ENCODE measurements at places on chromosomes 5 and 9.
A peak's percentile ranks its signal among the peaks of the same experiment; 100 is the strongest.

DNA sequence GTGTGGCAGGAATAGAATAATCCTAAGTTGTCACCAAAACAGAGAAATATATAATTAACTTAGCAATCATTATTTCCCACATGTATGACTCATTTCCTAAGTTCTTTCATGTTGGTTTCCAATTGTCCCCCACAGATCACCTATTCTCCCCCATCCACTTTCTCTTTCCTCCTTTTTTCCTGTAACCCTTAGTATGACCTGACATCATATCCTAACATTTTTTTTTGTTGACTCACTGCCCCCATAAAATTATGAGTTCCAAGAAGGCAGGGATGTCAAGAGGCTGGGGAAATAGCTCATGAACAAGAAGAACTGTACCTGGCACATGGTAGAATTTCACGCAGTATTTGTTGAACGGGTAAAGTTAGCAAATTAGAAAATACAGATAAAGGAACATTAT, 186.7 kb downstream of the DCP2 start:
- DNase-seq: no peak

DNA sequence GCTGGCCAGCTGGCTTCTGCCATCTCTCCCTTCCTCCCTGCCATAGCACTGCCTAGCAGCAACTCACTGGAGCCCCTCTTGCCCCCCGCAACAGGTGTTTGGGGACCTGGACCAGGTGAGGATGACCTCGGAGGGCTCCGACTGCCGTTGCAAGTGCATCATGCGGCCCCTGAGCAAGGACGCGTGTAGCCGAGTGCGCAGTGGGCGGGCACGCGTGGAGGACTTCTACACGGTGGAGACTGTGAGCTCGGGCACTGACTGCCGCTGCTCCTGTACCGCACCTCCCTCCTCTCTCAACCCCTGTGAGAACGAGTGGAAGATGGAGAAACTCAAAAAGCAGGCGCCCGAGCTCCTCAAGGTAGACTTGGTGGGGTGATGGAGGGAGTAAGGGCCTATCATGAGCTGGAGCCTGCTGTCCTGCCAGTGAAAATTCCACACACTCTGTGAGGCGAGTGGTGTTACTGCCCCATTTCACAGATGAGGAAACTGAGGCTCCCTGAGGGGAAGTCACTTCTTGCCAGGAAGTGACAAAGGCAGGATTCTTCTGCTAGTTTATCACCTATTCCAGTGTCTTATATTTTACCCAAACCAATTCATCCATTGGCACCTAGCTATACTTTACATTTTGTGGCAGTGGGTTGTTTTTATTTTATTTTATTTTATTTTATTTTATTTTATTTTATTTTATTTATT, 10.1 kb downstream of the OLFML2A start:
- DNase-seq: no peak

DNA sequence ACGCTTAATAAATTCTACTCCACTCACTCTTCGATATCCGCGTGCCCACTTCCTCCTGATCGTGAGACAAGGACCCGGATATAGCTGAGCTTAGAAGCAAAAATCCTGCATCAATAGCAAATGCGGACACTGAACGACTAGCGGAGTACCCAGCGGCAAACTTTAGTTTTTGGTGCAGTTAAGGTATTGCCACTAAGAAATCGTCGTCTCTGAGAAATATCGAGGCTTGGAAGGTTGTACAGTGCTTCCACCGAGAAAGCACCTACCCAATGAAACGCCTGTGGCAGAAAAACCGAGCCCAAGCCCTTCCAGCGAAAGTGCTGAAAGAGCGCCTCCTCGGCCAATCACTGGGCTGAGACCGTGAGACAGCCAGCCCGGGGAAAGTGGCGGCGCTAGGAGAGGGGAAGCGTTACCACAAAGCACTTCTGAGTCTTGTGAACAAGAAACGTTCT, 32.2 kb downstream of the ANXA2R start:
- DNase-seq: peak; percentile 96

DNA sequence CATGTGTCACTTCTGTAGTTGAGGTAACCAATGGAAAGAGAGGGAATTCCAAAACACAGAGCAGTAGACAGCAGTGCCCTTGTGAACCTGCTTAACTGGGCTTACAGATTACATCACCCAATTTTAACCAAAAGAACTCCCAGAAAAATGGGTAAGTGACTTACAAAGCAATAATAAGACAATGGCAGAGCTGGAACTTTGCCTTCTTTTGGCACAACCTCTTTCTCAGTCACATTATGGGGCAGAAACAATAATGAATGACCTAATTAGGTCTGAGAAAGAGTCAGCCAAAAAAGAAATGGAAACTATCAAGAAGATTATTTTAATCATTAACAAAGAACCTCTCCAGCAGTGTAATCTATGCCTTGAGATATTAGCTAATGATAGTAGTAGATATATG, 146.5 kb downstream of the SPATA31D1 start:
- DNase-seq: no peak

- no peak for DNase-seq
These were observed 11.1 kb downstream of the ZNF608 start for GRCh38 chr5:124735169-124735858.

- DNase-seq: no peak
These were observed 413.6 kb upstream of the TNC start for GRCh38 chr9:115531410-115532125.

DNA sequence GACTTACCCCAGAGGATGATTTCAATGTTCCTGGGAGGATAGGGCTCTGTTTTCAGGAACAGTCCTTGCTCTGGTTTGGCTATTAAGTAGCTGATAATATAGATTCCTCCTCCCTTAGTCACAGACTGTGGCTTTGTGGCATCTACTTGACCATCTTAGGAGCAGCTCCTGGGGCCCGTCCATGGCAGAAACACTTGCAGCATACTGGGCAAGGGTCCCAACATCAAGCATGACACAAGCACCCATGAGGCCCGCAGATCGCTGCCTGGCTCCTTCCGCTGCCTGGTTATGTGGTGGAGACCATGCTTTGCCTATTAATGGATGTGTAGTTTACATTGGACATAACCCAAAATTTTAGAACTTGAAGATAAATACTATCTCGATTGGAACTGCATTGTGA, 170.1 kb downstream of the ICE1 start:
- DNase-seq: no peak

DNA sequence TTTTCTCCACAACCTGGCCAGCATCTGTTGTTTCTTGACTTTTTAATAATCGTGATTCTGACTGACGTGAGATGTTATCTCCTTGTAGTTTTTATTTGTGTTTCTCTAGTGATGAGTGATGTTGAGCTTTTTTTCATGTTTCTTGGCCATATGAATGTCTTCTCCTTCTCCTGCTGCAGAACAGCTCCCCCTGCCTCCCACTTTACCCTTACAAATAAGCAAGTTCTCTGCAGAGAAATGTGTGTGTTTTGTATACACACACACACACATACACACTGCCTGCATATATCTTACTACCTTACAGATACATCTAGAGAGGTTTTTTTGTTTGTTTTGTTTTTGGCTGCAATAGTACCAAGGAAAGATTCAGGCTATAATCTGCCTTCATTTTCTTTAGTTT, 88.7 kb upstream of the PHF24 start:
- no peak for DNase-seq

DNA sequence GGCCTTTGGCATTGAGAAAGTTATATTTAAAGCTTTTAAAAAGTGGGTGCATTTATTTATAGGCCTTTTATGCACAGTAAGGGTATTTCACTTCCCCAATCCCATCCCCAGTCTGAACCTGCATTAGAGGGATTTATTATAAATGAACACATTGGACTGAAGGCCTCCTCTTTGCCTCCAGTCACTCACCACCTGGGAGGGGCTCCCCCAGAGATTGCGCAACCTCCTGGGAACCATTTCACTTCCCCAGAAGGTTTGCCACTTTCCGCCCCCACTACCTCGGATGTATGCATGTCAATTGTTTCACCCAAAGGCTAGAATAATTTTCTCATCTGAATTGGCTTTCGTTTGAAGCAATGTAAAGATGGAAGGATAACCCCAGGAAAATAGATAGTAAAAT, 29.8 kb upstream of the VCAN start:
- no peak for DNase-seq

DNA sequence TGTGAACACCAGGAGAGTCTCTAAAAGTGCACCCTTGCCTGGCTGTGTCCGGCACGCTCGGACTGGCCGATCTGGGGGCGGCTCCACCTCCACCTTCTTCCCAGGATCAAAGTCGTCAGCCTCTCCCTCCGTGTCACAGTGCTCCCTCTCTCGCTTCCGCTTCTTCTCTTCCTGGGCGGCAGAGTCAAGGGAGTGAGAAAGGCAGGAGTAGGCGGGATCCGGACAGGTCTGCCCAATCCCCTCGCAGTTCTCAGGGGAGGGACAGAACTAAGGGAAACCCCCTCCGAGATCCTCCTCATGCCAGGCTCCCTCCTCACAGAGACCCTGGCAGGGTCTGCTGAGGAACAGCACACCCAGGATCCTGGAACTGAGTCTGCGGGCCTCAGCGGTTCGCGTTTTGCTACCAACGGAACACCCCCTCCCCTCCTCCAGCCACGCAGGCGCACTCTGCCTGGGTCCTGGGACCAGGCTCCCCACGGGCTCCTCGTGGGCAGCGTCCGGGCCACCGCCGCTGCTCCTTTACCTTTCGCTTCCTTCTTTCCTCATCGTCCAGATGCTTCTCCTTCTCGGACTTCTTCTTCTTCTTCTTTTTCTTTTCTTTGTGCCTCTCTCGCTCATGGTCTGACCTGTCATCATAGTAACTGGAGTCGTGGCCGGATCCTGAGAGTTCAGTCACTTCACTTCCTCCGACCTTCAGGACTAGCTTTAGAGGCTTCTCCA, 1.3 kb downstream of the BRD9 start:
- no peak for DNase-seq

DNA sequence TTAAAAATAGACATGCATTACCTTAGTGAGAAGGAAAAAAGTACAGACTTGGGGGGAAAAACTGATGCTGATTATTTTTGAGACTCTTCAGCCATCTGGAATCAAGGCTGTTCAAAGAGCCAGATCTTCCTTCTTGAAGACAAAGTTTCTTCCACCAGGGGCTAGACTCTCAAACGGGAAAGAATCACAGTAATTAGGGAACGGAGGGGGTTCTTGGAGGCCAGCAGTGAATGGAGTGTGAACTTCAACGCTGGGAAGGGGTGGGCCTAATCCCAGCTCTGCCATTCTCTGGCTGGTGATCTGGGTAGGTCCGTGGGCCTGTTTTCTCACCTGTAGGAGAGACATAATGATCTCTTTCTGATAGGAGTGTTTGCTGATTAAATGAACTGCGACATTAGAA, 21.1 kb upstream of the LHX2 start:
- DNase-seq: no peak

DNA sequence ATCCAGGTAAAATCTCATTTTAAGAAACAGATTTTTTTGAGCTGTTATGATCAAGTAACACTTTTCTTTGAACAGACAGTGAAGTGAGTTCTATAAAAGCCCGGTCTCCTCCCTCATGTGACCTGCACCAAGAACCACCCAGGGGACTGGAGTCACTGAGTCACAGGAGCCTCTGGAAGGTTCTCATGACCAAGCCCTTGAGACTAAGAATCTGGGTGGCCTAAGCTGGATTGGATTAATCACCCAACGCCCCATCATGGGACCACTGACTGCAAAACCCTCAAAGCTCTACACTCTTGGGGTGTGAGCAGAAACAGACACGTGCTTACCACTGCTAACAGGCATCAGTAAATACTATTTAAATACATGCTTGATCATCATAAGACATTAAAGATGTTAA, 48.4 kb downstream of the SECISBP2 start:
- DNase-seq: peak; percentile 9

GRCh38 chr5:116754556-116754955, 179.9 kb upstream of the SEMA6A start:
- no peak for DNase-seq

- peak; percentile 98 for DNase-seq
These were observed 137.1 kb downstream of the FGF1 start for GRCh38 chr5:142548739-142549275.

- no peak for DNase-seq
These were observed 9.2 kb upstream of the FIBCD1 start for GRCh38 chr9:130948266-130948665.

GRCh38 chr5:120545007-120545406, 80.9 kb downstream of the PRR16 start:
- DNase-seq: no peak

- no peak for DNase-seq
These were observed 6.4 kb downstream of the CEMIP2 start for GRCh38 chr9:71761938-71762353.

GRCh38 chr5:28725001-28725400, 1686.6 kb upstream of the CDH9 start:
- no peak for DNase-seq

GRCh38 chr5:175697846-175698245, 40.0 kb downstream of the HRH2 start:
- DNase-seq: no peak

GRCh38 chr5:32589416-32589815, 4.1 kb downstream of the SUB1 start:
- no peak for DNase-seq

DNA sequence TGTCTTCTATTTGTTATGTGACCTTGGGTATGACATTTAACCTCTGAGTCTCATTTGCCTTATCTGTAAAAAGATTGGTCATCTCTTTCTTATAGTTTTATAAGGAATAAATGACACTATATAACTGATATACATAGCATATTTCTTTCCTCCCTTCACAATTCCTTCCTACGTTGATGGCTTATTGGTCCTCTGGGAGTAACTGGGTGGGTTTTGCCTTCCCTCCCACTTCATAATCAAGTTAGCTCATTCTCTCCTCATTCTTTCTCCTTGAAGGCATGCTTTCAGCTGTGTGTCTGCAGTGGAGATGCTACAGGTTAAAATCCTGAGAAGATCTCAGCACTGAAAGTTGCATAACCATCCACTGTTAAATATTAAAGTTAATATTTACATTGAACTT, 382.4 kb downstream of the TMEM38B start:
- no peak for DNase-seq

DNA sequence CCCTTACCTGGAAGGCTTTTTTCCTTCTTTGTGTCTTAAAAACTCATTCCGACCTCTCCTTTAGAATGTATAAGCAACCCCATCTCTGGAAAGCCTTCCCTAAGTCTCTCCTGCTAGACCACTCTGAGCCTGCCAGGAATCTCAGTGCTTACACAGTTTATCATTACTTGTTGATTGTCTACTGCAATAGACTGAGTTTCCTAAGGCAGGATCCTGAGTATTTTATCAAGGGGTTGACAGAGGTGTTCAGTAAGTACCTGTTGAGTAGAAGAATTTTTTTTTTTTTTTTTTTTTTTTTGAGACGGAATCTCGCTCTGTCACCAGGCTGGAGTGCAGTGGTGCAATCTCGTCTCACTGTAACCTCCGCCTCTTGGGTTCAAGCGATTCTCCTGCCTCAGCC, 2.6 kb upstream of the TJP2 start:
- DNase-seq: no peak

DNA sequence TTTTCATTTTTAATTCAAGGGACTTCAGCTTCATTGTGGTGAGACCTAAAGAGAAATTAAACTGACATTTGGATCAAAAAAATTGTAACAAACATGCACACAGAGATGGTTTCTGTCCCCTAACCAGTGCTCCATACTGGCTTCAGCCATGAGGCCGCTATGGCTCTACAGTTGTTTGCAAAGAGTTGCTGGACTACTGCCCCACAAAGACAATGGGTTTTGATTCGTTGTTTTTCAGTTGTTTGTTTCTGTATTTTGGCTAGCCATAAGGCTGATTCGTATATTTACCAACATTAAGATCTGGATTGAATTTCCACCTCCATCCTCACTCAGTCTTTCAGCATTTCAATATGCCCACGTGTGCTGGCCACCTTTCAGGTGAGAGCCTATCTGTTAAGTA, 163.7 kb upstream of the KIF2A start:
- no peak for DNase-seq

GRCh38 chr5:135680713-135681112, 101.9 kb upstream of the CXCL14 start:
- DNase-seq: no peak

- no peak for DNase-seq
These were observed 152.3 kb downstream of the HSD17B3 start for GRCh38 chr9:96149533-96150280.

GRCh38 chr5:78511121-78511906, 137.3 kb downstream of the LHFPL2 start:
- no peak for DNase-seq

All from SJSA1 (cell line).